ENCODE measurements at places on chromosomes 3 and 15.

GRCh38 chr3:31043184-31043819 lies 148.8 kb upstream of the GADL1 start:
- DNase-seq = no peak

- DNase-seq = no peak
Observed at GRCh38 chr15:72492733-72493132, 18.6 kb downstream of the ARIH1 start.

DNA sequence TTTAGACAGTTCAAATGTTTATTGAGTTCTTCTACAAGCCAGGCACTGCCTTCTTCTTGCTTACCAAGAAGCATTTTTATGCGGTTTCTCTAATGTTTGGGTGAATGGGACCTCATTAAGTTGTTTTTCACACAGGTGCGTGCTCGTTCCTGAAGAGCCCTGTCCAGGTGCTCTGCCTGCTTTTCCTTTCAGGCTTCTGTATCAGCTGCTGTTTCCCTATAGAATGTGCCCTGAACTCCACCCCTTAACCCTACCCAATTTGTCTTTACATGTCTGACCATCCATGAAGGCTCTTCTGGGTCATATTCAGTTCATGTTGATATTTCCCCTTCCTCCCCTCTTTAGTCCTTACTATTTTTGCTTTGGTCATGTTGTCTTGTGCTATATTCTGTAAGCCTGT lies 22.4 kb upstream of the GOLGA6L10 start:
- DNase-seq = no peak

DNA sequence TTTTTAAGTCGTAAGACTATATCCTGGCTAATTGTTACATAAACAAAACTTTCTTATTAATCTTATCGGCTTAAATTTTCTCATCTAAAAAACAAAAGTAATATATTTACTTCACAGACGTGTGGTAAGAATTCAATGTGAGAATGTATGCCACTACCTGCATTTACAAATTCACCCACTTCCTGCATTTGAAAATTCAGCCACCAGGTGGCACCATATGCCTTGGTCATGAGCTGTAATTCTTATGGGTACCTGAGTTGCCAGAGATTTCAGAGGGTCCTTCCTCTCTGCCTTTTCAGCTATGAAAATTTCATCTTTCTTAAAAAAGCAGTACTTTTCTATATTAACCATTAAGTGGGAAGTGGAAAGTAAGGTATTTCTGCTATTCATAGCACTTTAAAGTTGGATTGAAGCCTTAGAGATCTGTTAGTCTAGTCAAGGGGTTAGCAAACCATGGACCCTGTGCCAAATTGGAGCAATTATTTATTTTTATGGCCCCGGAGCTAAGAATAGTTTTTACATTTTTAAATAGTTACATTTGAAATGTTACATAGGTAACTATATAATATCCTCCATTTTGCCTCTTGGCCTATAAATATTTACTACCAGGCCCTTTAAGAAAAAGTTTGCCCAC lies 127.8 kb downstream of the HCN4 start:
- DNase-seq = peak; percentile 13

DNA sequence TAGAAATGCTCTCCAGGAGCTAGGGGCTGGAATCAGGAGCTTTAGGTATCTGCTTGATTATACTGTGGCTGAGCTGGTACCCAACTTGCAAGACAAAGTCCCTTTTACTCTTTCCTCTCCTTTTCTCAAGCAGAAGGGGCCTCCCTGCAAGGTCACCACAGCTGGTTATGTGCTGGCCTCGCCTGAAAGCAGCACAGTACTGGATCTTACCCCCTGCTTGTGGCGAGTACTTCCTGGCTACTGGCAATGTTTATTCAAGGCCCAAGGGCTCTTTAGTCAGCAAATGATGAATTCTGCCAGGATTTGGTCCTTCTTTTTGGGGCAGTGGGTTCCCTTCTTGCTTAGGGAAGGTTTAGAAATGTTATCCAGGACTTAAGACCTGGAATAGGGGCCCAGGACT lies 234.6 kb downstream of the RAP2B start:
- no peak for DNase-seq

DNA sequence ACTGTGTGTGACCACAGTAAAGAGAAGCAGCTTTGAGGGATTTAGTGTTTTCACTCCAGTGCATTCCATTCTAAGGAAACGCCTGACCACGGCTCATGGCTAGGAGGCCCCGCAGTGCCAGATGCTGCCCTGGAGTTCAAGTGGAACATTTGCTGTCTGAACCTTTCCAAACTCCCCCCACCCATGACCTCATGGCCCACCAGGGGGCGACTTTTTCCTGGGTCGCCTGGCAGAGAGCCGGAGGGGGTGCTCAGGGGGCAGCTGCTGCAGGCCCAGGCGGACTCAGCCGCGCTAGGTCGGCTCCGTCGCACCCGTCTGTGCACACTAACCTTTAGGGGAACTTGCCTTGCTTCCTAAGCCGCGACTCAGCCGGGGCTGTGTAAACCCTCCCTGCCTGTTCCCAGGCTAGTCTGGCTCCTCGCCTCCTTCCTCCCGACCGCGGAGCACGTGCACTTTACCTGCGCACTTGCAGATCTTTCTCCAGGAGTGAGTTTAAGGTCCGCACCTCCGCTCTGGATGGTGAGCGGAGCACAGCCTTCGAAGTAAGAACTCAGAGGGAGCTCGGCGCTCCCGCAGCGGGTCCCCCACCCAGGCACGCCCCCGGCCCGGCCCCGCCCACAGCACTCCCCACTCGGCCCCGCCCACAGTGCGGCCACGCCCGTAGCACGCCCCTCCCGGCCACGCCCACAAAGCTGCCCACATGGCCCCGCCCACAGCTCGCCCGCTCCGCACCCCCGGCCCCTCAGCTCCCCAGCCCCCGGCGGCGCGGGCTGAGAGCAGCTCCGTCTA lies at the start of gene OCA2:
Gene OCA2, minus strand, starts transcription at position 550 of the 789 bp plus-strand sequence. CDS start 17,441 bp downstream, outside the sequence.
- no peak for DNase-seq

- DNase-seq = no peak
Observed at GRCh38 chr3:113291572-113291971, 80.2 kb downstream of the BOC start.

GRCh38 chr3:21310161-21310560 lies 440.8 kb downstream of the ZNF385D start:
- no peak for DNase-seq
